Naive thymus-derived CD4-positive, alpha-beta T cell (primary cell): ENCODE measurements at places on chromosomes 1 and 21.

DNA sequence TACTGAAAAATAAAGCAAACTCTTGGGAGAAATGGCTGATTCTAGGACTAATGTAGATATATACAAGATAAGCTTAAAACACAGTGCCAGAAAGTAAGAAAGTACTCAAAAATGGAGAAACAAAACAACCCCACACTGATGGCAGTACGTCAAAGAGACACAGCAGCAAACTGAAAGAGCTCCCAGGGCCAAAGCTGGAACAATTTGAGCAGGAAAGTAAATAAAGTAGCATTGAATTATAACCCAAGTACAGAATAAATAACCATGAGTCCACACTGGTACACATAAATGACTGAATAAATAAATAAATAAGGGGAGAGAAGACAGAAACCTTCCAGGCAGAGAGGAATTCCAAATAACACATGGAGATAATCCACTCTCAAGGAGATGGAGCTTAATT lies 120.9 kb downstream of the GLUL start:
- no peaks in the 10 kb centered on the region for H3K36me3 ChIP-seq
- no peak for DNase-seq
- no peak overlapping the region for H3K4me3 ChIP-seq
- no peak overlapping the region for H3K27ac ChIP-seq

- H3K27ac ChIP-seq: no peak overlapping the region
- DNase-seq: no peak
- no peaks in the 10 kb centered on the region for H3K36me3 ChIP-seq
- H3K4me1 ChIP-seq: no peaks in the 10 kb centered on the region
- no peaks in the 10 kb centered on the region for H3K27me3 ChIP-seq
Measured at GRCh38 chr1:30257742-30258380, 465.5 kb downstream of the MATN1 start.

DNA sequence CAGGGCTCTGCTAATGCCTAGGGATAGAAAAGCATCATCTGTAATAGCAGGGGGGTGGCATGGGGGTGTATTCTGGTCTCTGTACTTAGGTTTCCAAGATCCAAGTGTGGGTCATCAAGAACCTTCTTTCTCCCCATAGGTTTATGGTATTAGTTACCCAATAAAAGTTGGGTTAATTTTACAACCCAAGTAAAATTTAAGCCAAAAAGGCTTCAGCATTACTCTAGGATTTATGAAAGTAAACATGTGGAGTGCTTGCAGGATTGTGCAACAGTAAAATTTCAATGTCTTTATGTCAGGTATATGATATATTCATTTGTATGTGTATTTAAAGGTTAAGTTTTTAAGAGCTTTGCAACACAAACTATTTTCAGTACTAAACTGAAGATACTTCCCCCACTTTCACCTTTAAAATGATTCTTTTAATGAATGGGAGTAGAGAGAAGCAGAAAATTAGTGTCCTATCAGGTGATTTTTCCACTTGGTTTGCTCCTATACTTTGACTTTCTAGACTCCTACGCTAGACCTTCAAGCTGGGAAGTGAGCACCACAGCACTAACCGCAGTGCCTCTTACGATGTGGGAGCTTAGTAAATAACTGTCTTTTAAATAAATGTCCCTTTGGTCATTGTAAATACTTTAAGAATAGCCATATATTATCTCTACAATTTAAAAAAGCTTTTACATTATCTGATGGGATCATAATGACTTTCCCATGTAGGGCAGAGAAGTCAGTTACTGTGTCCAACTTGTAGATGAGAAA lies 67.8 kb upstream of the UBE2U start:
- H3K4me3 ChIP-seq: no peak overlapping the region
- no peak overlapping the region for H3K27ac ChIP-seq
- DNase-seq: no peak
- H3K4me1 ChIP-seq: no peaks in the 10 kb centered on the region

- H3K27ac ChIP-seq: no peak overlapping the region
- H3K4me3 ChIP-seq: no peak overlapping the region
- peaks cover 8% of the 10 kb centered on the region for H3K27me3 ChIP-seq
- H3K36me3 ChIP-seq: no peaks in the 10 kb centered on the region
Measured at GRCh38 chr21:41780337-41781049, 13.6 kb upstream of the RIPK4 start.

- no peaks in the 10 kb centered on the region for H3K36me3 ChIP-seq
- H3K27ac ChIP-seq: no peak overlapping the region
- peak; percentile 58 for DNase-seq
- H3K4me3 ChIP-seq: no peak overlapping the region
Measured at GRCh38 chr1:162847839-162848453, 13.0 kb downstream of the CCDC190 start.

GRCh38 chr1:10737651-10738050 lies 58.8 kb downstream of the CASZ1 start:
- DNase-seq: no peak
- no peaks in the 10 kb centered on the region for H3K4me1 ChIP-seq
- H3K27ac ChIP-seq: no peak overlapping the region

- H3K27me3 ChIP-seq: no peaks in the 10 kb centered on the region
- no peaks in the 10 kb centered on the region for H3K36me3 ChIP-seq
- no peak overlapping the region for H3K27ac ChIP-seq
Measured at GRCh38 chr1:214224611-214225354, 56.2 kb upstream of the SMYD2 start.

DNA sequence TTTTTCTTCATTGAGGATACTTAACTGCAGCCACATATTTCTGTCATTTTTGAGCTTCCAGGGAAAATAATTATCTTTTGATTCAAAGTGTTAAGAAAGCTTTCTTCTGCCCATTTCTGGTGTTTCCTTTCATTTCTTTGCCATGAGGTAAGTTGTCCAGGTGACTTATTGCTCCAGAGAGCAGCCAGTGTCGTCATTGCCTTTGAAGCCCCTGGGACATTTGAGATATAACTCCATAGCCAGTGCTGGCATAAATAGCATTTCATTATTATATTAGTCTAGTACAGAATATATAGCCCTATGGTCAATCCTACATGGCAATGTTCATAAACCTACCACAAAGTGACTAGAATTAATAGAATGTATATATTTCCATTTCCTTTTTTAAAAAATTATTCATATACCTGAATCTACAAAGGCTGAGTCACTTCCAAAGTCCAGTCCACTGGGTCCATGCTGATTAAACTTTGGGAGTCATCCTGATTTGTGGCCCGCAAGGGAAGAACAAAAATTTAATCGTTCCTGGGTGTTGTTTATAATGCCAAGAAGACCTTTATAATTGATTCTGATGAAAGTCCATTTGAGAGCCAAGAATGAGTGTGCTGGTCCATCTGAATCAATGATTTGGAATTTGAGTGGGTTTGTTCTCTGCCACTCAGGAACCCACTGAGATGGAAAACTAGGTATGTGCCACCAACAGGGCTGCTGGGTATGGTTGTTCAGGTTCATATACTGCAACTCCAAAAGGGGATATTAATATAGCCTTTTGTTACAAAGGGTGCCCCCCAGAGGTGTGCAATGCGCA lies 221.8 kb upstream of the PLXNA2 start:
- DNase-seq: no peak
- no peaks in the 10 kb centered on the region for H3K4me1 ChIP-seq
- no peak overlapping the region for H3K27ac ChIP-seq
- H3K27me3 ChIP-seq: no peaks in the 10 kb centered on the region

GRCh38 chr1:89310505-89310904 lies 37.8 kb upstream of the GBP5 start:
- H3K4me1 ChIP-seq: peaks cover 39% of the 10 kb centered on the region
- H3K27ac ChIP-seq: peak overlapping the region; percentile 41
- no peaks in the 10 kb centered on the region for H3K36me3 ChIP-seq
- no peaks in the 10 kb centered on the region for H3K27me3 ChIP-seq

DNA sequence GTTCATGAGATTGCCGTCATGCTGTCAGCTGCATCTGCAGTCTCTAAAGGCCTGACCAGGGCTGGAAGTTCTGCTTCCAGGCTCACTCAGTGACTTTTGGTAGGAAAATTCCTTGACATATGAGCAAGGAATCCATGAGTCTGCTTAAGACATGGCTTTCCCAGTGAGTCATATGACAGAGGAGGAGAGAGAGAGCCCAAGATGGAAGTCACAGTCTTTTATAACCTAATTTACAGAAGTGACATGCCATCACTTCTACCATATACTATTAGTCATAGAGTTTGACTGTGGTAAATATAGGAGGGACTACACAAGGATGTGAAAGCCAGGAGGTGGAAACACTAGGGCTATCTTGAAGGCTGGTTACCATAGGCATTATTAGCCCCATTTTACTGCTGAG lies 115.2 kb downstream of the ROR1 start:
- no peaks in the 10 kb centered on the region for H3K36me3 ChIP-seq
- H3K4me1 ChIP-seq: no peaks in the 10 kb centered on the region
- DNase-seq: no peak
- H3K4me3 ChIP-seq: no peak overlapping the region
- no peaks in the 10 kb centered on the region for H3K27me3 ChIP-seq

DNA sequence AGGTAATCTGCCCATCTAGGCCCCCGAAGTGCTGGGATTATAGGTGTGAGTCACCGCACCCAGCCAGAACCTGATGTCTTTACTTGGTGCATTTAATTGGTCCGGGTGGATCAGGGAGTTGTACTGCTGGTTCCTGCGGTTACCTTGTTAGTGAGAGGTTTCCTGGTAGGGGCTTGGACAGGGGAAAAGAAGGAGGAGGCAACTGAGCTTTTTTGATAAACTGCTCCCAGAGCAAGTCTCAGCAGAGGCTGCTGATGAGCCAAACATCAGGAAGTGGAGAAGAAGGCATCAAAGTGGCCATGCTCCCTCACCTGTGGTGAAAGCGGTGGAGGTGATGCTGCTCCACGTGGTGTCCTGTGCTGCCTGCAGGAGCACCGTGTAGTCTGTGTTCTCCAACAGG lies 161.5 kb upstream of the KIAA0040 start:
- H3K27ac ChIP-seq: no peak overlapping the region
- H3K27me3 ChIP-seq: no peaks in the 10 kb centered on the region
- no peak for DNase-seq
- H3K36me3 ChIP-seq: no peaks in the 10 kb centered on the region

- no peaks in the 10 kb centered on the region for H3K4me1 ChIP-seq
- H3K4me3 ChIP-seq: no peak overlapping the region
- no peak overlapping the region for H3K27ac ChIP-seq
Measured at GRCh38 chr1:25050165-25050564, 120.1 kb upstream of the RUNX3 start.

DNA sequence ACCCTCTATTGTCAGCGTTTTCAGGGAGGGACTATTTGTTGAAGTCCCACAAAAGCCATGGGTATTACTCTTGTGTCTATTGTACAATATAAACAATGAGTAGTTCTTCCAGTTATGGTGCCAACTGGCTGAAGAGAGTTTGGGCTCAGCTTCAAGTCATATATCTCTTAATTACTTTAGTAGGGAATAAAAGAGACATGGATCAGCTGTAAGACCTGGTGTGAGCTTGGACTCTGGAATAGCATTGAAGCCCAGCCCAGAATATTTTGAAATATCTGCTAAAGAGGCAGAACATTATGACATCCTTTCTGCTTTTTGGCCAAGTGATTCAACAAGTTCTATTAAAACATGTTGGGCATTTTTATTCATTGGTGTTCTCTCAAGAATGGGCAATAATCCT lies 224.9 kb downstream of the BACH1 start:
- DNase-seq: no peak
- no peak overlapping the region for H3K4me3 ChIP-seq
- H3K4me1 ChIP-seq: no peaks in the 10 kb centered on the region
- no peak overlapping the region for H3K27ac ChIP-seq
- no peaks in the 10 kb centered on the region for H3K27me3 ChIP-seq
- H3K36me3 ChIP-seq: no peaks in the 10 kb centered on the region

DNA sequence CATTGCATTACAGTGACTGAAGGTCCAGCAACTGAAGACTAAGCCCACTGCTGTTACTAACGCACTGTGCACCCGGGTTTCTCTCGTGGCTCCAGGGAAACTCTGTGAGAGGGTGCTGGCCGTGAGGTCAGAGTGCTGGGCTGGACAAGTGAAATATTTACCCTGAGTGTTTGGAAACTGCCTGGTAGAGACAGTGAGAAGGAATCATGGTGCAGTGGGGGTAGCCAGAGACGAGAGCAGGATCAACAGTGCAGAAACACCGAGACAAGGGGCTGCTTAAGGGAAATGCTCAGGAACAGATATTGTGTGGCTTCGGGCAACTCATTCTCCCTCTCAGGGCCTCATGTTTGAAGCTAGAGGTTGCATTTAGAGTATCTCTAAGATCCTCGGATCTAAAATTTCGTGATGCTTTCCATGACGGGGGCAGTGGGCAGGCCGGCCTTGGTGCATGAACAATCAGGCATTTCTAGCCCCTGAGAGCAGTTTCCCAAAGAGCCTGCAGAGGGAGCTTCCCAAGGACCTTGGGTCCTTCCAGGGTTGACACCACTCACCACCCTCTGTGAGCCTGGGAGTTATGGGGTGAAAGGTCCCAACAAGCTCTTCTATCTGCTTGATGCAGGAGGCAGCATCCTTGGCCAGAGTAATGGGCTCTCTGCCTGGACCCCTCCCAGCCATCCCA lies 9.7 kb downstream of the CD2 start:
- H3K27ac ChIP-seq: peak overlapping the region; percentile 89
- H3K27me3 ChIP-seq: no peaks in the 10 kb centered on the region
- DNase-seq: no peak
- peak overlapping the region; percentile 17 for H3K4me3 ChIP-seq
- H3K4me1 ChIP-seq: peaks cover 100% of the 10 kb centered on the region
- H3K36me3 ChIP-seq: peaks cover 50% of the 10 kb centered on the region

DNA sequence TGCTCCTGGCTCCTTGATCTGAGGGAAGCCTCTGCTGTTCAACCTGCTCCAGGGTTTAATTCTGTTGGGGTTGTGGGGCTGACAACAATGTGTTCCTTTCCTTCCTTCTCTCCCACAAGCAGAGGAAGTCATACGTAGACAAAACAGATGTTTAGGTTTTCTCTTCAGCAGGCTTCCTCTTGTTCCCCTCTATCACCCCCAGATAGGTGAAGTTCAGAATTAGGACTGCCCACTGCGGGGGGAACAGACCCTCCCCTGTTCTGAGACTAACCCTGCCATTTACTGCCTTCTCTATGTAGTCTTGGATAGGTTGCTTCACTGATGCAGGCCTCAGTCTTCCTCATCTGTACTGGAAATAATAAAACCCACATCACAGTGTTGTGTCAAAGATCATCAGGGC lies 30.0 kb upstream of the NRDC start:
- no peak overlapping the region for H3K4me3 ChIP-seq
- H3K27ac ChIP-seq: no peak overlapping the region
- H3K36me3 ChIP-seq: no peaks in the 10 kb centered on the region

DNA sequence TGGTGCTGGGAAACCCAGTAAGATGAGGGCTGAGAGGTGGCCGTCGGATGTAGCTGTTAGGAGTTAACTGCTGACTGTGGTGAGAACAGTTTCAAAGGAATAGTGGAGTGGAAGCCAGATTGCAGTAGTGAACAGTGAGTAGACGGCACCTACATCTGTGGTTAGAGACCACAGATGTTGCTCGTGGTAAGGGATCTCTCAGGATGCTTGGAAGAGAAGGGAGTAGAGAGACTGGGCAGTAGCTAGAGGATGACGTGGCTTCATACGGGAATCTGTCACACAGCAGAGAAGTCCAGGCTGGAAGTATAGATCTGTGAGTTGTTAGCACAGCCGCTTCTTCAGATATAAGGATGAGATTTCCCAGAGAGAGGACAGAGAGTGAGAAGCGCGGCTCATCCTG lies 7.8 kb upstream of the ARTN start:
- H3K4me1 ChIP-seq: no peaks in the 10 kb centered on the region
- no peaks in the 10 kb centered on the region for H3K27me3 ChIP-seq
- no peaks in the 10 kb centered on the region for H3K36me3 ChIP-seq
- no peak overlapping the region for H3K4me3 ChIP-seq
- no peak for DNase-seq

- H3K4me3 ChIP-seq: no peak overlapping the region
- H3K27me3 ChIP-seq: no peaks in the 10 kb centered on the region
- H3K27ac ChIP-seq: no peak overlapping the region
- peaks cover 7% of the 10 kb centered on the region for H3K4me1 ChIP-seq
Measured at GRCh38 chr21:42337830-42338728, 12.7 kb downstream of the TFF2 start.
